Activated T-cell treated with anti-CD3 and anti-CD28 coated beads, Interleukin-2, amount 50 U/mL, for 4 hours (primary cell): ENCODE measurements at places on chromosomes 3 and 15. TPM values are rescaled to one million over a fixed set of nuclear protein-coding genes. Genes with fewer than 3 reads are reported as not detected.

KLF13 gene
- total RNA-seq = 81.8 TPM

DNA sequence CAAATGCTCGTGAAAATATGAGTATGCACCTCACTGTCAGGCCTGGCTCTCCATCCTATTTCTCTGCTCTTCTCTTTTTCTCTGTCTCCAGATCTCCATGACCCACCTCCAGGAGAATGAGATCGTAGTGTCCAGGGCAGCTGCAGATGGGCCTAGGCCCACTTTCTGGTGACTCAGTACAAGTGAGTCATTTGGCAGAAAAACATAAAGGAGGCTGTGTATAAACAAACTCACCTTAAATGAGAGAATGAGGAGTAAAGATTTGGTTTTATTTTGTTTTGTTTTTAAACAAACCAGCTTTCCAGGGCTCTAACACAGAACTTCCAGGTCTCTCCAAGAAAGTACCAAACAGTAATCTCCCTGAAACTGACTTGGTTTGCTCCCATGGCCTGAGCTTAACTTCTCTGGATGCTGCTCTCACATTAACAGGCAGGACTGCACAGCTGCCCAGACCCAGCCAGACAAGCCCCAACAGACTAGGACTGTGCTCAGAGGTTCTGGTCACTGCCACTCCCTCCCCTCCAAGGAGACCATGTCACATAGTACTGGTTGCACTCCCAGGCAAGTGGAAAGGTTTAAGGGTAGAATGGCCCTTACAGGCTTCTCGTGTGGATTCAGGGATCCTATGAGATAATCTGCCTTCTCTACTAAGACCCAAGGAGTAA lies 1.5 kb upstream of the HEG1 start:
- DNase-seq = no peak

MB21D2 gene
- total RNA-seq = 4.6 TPM

SNRPA1 gene
- 264 TPM for total RNA-seq

TRPM1 gene
- total RNA-seq = not detected
